ENCODE measurements at places on chromosomes 6 and 20.

DNA sequence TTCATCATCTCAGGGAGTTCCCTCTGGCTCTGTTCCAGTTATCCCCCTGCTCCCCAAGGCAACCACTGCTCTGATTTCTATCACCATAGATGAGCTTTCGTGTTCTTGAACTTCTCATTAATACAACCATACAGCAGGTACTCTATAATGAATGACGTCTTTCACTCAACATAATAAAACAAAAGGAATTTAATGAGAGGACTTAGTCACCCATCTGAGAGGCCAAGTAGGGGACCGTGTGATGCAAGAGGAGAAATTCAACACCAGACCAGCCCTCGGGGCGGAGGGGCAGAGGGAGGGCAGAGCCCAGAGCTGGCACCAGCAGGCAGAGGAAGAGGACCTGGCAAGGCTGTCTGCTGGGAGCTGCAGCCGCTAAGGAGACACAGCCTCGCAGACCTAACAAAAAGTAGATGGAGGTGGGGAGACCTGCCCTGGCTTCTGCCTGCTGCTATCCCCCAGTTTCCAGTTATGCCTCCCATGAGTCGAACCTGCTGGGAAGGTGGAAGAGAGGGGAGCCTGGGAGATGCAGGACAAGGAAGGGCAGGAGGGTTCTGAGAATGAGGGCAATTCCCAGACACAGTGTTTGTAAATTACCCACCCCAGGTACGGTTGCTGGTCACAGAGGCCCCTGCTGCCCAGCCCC lies 13.8 kb downstream of the CCN5 start:
- DNase-seq: peak; percentile 82

- no peak for DNase-seq
These were observed 292.8 kb downstream of the CDC5L start for GRCh38 chr6:44680202-44680720.

- no peak for DNase-seq
These were observed 136.2 kb downstream of the BMP7 start for GRCh38 chr20:57130160-57130772.

- no peak for DNase-seq
These were observed 246.4 kb downstream of the KHDRBS2 start for GRCh38 chr6:62039605-62040004.

- no peak for DNase-seq
These were observed 36.2 kb upstream of the RNF24 start for GRCh38 chr20:4051413-4052138.

DNA sequence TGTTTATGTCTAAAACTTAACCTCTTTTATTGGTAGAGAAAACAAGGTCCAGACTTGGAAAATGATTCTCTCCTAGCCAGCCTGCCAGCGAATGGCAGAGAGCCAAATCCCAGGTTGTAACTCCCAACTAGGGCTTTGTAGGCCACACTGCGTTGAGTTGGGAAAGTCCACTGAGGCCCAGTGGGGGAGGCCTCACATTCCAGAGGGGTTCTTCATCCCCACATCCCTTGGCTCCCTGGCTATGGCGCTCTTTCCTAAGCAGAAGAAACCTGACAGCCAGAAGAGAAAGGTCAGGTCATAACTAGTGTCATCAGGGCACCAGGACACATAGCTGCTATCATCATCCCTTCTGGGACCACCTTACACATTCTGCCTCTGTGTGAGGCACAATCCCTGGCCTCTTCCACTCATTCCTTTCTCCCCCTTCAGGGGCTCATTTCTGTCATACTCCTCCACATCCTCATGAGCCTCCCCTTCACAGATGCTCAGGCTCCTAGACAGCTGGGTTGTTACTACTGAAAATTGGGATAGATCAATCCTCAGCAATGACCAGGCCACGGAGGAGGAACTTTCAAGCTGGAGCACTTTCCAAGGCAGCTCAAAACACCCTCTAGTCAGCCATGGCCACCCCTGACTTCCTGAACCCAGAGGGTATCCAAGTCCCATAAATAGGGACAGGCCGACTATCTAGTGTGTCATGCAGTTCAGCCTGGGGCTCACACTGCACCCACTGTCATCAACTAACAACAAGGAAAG lies 48.6 kb downstream of the TCP11 start:
- DNase-seq: no peak

DNA sequence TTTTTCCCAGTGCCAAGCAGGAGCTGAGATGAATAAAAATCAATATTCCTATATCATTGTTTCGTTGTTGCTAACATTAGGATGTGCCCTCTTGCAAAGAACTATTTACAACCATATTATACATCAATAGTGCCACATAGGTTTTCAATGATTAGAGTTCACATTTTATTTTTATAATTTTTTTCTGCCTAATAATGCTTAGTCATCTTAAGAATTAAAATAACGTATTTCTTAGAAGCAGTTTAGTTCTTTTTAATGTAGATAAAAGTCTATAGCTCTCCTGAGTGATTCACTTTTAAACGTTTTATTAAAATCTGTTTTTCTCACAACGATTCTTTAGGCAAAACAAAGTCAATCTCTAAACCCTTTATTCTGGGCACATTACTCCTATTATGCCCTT lies 71.6 kb downstream of the CHD6 start:
- DNase-seq: no peak

DNA sequence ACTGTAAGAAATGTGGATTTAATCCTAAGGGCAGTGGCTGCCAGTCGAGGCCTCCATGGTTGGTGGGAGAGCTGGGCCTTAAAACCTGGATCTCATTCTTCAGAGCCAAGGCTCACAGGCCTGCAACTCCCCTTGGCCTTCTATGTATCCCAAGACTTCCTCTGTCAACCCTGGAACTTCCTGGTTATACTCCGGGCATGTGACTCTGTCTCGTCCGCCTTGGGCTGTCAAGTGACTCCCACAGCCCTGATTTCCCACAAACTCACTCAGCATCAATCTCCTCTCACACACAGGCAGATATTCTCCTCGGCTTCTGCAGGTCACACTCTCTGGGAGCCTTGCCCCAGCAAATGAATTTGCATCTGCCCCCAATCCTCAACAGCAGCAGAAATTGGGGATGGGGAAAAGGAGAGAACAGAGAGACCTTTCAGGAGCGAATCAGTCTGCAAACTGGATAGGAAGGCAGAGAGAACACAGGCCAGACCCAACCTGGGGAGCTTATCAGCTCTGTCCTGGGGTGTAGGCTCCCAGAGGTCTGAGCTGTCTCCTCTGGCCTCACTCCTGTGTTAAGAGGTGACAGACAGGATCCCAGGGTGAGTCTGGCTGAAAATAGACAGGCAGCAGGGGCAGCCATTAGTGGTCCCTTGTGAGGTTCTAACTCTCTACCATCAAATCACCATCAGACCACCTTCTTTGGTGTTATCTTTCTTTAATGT lies 30.4 kb upstream of the PREX1 start:
- no peak for DNase-seq

DNA sequence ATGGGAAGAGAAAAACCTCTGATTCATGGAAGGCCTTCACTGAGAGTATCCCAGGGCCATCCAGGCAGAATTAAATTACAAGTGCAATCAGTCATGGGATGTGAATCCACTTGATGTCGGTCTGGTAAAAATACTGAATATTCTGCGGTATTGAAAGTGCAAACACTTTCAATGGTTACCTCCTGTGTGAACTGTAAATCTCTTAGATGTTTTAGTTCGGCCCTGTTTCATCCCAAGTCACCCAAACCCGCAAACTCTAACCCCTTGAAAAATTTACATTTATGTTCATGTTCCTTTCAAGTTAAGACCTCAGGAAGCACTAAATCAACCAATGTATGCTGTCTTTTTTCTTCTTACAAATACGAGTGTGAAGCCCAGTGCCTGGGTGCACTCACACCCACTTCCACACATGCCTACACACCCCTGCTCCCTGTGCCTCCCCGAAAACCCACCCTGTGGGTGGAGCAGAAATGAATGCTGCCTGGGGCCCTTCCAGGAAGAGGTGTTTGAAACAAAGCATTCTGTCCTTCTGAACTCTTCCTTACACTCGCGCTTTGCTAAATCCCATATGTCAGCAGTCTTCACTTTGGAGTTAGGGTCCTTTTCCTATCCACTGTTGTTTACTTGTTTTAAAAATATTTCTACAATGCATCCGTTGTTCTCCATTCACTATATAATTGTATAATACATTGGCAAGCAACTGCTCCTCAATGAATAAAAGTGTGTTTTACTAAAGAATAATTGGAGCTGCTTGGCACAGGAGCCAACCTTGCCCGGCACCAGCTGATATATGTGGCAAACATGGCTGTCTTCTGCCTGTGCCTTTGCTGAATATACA lies 62.7 kb downstream of the FYN start:
- no peak for DNase-seq

DNA sequence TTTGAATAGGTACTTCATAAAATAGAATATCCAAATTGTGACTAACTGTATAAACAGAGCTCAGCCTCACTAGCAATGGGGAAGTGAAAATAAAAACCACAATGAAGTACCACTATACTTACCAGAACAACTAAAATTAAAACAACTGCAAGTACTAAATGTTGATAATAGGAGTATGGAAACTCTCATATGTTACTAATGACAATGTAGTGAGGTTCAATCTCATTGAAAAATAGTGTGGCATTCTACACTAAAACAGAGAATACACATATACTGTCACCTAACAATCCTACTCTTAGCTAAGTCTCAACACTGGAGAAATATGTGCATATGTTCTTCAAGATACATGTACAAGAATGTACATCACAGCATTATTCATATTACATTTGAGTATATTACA lies 132.0 kb upstream of the CARMIL1 start:
- no peak for DNase-seq

DNA sequence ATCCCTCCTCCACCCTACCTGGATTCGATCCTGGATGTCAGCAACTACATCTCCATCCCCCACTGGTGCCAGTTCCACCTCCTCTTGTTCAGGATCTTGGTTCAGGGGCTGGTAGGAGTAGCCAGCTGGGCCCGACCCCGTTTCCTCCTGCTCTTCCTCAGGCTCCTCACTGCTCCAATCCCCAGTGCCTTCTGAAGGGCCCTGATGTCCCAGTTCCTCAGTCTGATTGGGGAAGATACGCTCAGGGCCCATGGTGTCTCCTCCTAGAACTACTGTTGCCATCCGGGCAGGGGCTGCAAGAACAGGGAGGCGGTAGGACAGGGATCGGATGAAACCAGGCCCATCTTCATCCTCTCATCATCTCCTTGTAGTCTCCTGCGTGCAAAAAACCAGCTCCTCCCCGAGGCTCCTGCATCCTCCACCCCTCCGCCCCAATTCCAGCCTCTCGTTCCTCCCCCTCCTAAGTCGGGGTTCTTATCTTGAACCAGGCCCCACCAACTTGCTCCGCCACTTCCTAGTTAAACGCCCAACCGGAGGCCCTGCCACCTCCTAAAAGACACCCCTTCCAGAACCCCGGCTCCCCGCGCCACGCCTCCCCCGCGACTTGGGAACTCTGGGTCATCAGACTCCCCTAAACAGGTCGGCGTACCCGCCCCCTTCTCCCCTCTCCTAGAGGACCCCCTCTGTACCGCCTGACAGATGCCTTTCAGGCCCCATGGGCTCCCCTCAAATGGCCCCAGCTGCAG lies 476 bp downstream of the MEA1 start:
- DNase-seq: peak; percentile 30

DNA sequence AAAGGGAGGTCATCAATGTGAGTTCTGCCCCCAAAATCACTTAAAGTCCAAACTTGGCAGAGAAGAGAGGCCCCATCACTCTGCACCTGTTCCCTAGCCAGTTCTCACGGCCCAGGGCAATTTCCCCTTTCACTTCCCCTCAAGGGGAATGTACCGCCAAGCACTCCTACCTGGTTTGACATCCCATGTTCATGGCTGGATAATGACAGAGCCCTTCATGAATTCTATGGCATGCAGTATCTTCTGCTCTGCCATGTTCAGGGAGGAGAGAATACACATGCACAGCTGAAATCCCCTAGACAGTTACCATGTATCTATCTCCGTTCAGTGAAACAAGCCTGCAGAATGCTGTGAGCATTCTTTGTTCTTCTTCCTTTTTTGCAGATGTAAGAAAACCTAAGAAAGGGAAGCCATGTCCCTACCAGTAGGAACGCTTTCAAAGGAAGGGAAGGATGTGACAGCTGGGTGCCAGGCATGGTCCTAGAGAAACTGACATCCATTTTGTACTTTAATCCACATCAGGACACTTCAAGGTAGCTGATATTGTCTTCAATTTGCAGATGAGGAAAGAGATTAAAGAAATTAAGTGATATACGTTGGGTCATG lies 79.8 kb upstream of the ARID1B start:
- DNase-seq: no peak

DNA sequence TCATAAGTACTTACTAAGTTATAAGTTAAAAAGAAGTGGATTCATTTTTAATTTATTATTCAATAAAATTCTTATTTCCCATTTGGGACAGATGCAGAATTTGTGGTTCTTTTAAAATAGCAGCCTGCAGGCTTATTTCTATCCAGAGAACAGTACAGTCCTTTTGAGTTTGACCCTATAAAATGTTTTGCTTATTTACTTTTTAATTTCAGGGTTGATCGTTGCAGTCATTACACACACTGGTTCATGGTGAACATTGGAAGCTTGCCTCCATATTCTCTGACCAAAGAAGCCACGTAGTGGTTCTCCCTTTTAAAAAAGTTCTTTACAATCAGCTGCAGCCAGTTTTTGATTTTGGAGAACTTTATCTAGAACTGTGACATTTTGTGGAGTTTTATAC lies 122.9 kb upstream of the PDE7B start:
- DNase-seq: no peak

DNA sequence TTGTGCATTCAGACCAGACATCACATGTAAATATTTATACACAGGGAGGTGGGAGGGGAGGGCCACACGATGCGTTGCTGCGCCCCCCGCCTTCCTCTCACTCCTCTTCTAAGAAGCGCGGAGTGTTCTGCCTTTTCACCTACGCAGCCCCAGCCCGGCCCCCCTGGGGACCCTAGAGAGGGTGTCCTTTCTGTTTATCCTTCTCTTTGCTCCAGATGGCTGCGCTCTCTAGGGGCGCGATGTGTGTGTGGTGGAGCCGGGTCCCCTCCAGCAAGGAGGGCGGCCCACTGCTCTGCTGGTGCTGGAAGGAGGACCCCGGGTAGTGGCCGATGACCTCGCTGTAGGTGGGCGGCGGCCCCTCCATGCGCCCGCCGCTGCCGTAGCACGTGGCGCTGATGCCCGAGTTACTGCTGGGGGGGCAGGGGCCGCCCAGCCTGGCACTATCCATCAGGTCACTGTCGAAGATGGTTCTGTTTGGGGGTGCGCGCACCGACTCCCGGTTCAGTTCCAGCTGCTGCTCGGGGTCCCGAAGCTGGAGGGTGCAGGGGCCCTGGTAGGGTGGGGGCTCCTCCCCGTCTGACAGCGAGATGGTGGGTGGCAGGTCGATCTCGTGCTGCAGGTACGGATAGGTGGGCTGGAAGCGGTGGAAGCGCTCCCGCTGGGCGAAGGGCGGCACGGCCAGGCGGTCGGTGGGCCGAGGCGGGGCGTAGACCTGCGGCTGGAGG lies 31.8 kb upstream of the ZBP1 start:
- DNase-seq: no peak

- DNase-seq: no peak
These were observed 29.2 kb downstream of the SGK1 start for GRCh38 chr6:134288538-134289203.

DNA sequence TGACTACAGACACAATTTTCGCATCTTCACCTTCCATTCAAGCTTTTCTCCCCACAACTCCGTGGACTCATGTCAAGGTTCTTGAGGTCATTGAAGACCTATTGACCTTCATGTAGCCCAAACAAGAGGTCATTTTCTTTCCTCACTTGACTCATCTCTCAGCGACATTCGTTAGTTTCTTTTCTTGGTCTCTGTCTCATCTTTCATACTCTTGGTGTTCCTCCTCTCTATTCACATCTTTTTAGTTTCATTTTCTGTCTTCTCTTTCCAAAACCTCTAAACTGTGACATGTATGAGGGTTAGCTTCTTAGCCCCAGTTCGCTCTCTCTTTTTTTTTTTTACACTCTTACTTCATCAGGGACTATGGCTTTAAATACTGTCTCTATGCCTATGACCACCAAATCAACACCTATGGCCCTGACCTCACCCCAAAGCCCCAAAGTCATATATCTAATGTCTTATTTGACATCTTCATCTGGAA lies 128.6 kb upstream of the BACH2 start:
- DNase-seq: no peak

Measured in NCI-H345 (cell line).